ENCODE measurements at places on chromosomes 4 and X.

DNA sequence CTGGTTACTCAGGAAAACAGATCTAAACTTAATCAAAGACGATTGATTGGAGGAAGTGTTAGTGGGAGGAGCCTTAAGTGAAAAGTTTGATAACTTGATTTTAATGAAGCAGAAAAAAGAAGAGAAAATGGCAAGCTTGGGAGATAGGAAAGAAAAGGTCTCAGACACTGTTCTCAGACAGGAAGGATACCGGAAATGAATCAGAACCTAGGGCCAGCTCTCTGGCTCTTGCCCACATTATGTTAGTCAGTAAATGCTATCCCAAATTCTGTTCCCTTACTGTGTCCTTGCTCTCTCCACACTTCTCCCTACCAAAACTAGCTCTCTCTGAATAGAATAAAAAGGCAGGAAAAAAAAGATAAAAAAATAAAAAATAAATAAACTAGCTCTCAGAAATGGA, 48.6 kb upstream of the TMEM164 start:
- DNase-seq: no peak

DNA sequence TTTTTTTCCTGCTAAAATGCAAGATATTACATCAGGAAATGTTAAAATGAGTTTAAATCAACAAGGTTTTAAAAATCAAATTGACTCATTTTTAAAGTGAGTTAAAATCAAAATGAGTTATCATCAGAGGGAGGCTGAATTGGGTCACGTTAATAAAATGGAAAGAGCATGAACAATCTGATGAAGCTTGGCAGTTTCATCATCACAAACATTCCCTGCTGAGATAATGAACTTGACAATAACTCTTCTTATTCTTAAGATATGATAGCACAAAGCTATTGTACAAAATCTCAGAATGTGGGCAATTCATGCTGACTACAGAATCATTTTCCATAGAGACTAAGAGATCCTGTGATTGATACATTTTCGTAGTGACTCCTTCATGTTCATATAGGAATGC, 1086.7 kb downstream of the STIM2 start:
- DNase-seq: no peak

DNA sequence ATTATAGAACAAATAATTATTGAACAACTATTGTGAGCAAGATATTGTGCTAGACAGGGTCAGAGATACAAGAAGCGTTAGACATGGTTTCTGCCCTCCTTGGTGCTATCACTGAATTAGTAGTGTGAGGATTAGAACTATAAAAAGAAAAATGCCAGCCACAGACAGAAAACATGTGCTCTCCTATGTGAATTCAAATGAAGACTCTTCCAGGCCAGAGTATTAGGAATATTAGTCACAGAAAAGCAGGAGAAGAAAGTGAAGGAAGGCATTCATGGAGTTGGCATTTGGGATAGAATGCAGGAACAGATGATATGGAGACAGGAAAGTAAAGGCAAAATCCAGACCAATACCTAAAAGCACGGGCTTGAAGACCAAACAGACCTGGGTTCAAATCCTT, 179.6 kb upstream of the TENM3 start:
- DNase-seq: no peak

GRCh38 chr4:85491527-85491926, 16.6 kb downstream of the ARHGAP24 start:
- no peak for DNase-seq

DNA sequence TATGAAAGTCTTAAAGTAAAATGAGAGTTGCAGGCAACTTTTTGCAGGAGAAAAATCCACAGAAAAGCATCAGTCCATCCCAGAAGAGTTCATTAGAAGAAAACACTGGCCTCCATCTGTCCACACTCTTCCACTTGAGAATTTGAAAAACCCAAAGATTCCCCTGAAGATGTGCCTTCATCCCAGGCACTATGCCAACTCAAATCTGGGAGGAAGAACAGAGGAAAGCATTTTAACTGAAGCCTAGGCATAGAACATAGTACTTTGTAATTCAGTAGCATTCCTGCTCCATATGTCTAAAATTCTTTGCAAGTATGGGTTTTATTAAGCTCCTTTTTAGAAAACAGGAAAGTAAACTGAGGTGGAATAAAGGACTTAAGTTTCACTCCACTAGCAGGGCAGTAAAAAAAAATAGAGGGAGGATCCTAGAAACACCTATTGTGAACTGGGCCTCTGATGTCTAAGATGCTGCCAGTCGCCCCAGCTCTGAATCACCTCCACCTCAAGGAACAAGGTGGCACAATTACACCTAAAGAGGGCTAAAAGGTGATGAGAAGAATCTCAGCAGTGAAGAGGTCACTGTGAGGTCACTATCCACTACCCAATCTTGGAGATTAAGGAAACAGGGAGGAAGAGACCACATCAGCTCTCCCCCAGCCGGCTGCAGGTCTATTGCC, 141.9 kb upstream of the FAM241A start:
- DNase-seq: no peak

GRCh38 chrX:26788402-26788998, 572.5 kb downstream of the MAGEB5 start:
- no peak for DNase-seq

DNA sequence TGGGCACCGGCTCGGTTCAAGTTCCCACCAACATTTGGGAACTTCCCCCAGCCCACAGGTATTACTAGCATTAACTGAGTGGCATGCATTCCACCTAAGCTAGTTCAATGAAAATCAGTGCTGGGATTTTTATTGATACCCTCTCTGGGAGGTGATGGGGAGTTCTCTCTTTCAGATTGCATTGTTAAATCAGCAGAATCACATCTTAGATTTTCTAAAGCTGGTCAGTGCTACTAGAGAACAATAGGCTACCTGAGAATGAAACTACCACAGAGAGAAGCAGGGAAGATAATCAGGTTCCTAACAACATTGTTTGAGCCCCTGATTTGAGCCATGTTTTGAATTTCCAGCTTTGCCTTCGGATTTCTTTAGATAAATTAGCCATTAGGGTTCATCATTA, 16.0 kb downstream of the EPGN start:
- no peak for DNase-seq

DNA sequence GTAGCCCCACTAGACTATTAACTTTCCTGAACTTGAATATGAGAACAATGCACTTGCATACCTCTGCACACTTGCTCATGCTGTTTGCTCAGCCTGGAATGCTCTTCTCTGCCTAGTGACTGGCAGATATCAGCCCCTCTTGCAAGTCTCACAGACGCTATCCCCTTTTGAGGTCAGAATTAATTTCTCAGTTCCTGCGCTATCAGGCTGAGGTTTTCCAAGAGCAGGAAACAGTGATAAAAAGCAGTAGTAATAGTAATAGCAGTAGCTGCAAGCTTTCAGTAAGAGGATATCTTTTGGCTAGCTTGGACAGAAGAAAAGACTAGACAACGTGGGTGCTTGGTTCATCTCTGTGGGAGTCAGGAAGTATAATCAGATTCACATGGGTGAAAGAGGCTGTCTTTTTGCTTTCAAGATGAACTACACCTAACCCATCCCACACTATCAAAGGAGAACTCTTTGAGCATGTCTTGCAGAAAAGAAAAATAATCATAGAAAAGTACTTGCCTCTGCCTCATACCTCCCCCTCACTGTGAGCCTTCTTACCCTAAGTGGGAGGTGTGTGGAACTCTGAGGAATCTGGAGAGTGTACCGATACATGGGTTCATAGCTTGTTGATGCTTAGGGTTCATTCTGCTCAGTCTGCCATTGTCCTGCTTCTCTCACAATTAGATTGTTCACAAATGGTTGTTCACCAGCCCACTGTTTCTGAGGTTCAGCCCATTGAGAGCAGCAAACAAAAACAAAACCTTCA, 11.3 kb upstream of the DRP2 start:
- no peak for DNase-seq

DNA sequence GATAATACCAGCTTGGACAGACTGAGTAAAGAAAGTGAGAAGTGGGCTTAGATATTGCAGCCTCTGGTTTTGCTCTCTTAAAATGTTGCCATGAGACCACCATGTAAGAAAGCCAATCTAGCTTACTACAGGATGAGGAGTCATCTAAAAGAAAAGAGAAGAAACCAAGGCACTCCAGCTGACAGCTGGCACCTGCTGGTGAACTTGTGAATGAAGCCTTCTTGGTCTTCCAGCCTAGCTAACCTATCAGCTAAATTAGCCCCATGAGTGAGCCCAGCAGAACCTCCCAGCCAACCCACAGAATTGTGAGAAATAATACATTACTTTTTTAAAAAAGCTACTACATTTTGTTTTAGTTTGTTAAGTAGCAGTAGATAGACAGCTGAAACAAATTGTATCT, 154.5 kb upstream of the QRFPR start:
- no peak for DNase-seq

- no peak for DNase-seq
These were observed 102.6 kb downstream of the SATL1 start for GRCh38 chrX:85140964-85141363.

GRCh38 chr4:10026485-10026884, 5.2 kb upstream of the SLC2A9 start:
- no peak for DNase-seq

GRCh38 chr4:85544751-85545150, 69.8 kb downstream of the ARHGAP24 start:
- no peak for DNase-seq

DNA sequence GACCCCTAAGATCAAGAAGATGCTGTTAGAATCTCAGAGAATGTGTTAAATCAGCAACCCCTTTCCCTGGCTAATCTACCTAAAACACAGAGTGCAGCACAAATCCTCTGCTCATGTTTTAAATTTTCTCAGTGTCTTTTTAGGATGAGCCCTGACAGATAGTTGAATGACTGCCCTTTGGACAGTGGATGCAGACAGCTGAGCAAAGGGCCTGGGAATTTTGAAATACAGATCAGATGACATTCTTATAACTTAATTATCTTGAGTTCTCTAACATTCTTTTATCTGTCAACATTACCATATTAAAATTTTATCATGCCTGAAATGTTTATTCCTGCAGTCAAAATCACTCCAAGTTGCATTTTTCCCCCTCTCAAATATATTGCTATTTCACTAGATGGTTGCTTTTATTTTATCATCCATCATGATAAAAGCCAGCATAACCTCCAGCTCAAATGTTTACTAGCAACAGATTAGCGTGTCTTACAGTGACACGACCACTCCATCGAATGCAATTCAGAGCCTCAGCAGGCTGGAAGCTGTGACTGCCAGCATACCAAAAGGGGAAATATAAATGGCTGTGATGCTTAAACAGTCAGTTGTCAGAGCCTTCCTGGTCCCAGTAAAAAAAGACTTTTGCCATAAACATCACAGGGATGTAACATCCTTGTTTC, 22.8 kb upstream of the ARHGAP24 start:
- no peak for DNase-seq

DNA sequence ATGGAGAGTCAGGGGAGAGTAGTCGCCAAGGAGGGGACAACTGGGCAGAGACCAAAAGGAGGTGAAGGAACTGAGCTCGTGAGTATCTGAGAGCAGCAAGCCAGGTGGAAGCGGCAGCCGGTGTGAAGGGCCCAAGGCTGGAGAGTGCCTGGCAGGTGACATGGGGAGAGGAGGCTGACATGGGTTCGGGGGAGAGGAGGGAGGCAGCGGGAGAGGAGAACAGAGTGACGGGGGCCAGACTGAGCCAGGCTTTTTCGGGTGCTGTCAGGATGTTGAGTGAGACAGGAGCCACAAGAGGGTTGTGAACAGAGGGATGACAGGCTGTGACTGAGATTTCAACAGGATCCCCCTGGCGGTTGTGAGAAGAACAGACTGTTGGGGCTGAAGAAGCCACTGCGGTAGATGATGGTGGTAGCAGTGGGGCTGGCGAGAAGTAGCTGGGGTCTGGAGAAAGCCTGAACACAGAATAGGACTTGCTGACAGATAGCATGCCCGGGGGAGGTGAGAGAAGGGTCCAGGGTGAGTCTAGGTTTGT, 5.7 kb downstream of the ELK1 start:
- DNase-seq: no peak

GRCh38 chrX:39857780-39858179, 240.0 kb downstream of the BCOR start:
- DNase-seq: no peak

GRCh38 chr4:38804654-38805295, at the start of gene TLR1:
Gene TLR1 (minus strand): TSS chr4:38804791. CDS start chr4:38798831, 5,960 bp downstream.
- no peak for DNase-seq

DNA sequence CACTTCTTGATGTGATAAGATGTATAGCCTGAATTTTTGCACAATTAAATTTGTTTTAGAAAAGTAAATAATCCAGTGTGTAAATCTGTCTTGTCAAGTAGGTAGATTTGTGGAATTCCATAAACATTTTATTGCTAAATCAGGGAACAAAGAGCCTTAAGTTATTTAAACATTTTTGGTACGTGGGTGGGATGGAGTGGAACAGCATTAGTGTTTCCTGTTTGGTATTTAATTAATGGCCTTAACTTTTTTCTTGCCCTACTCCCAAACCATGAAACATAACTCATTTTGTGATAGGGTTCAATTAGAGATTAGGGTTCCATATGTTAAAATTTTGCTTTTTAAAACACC, 5.1 kb downstream of the NUDT9 start:
- DNase-seq: no peak

- DNase-seq: peak; percentile 77
These were observed at the start of gene UBL4A for GRCh38 chrX:154486396-154487207. Gene UBL4A (minus strand): TSS chrX:154486615. CDS start chrX:154486584, 31 bp downstream.

- no peak for DNase-seq
These were observed 10.7 kb upstream of the WDR17 start for GRCh38 chr4:176054942-176055341.

DNA sequence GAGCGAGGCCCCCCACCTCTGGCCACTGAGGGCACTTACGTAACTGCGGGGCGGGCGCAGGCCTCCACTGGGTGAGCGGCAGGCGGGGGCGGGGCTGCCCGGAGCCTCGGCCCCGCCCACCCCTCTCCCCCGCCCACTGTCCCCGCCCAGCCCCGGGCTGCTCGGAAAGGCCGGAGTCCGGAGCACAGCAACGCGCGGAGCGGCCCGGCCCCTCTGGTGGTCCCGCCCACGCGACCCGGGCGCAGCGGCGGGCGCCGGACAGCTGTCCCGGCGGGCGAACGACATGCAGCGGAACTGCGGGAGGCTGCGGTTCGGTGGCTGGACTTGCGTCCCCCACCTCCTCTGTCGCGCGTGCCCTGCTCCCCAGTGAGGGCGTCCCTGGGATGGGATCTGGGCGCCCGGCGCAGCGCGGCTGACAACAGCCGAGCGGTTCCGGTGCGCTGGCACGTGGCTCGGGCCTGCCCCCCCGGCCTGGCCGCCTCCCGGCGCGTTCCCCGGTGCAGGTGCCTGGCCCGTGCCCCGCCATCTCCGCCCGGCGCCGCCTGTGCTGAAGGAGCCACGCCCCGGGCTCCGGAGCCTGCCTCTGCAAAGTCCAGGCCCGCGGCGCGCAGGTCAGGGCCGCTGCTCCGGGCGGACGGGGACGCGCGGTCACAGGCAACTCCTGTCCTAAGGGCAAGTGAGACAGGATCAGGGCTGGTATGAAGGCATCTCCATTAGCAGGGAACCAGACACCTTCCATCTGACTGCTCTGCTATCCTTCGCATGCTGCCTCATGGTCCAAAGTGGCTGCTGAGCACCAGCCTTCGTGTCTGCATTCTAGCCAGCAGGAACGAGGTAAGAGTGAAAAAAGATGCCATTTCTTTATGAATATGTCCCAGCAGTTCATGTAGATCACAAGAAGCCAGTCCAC, 21.8 kb upstream of the JAKMIP1 start:
- DNase-seq: no peak

GRCh38 chrX:18757956-18758932, 50.8 kb downstream of the PPEF1 start:
- no peak for DNase-seq
